ENCODE measurements at places on chromosomes 1 and 21.

- DNase-seq, result no peak
Measured at GRCh38 chr1:245458761-245459174, 304.0 kb downstream of the KIF26B start.

GRCh38 chr1:11138952-11139351, 39.3 kb upstream of the EXOSC10 start:
- no peak for DNase-seq

DNA sequence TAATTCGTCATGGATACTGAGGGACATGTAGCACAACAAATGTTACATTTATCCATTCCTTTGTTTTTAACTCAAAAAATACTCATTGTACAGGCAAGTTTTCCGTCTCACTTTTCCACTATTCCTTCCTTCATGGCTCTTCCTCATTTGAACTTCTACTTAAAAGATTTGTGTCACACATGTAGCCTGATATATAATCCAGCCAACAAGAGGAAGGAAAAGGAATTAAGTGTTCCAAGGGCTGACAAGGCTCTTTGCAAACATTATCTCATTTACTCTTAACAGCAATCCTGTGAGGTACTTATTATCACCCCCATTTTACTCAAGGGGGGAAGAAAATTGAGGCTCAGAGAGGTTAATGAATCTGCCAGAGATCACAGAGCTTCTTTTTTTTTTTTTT, 22.9 kb downstream of the CD244 start:
- no peak for DNase-seq

GRCh38 chr21:35343046-35343819, 294.1 kb upstream of the RUNX1 start:
- no peak for DNase-seq

DNA sequence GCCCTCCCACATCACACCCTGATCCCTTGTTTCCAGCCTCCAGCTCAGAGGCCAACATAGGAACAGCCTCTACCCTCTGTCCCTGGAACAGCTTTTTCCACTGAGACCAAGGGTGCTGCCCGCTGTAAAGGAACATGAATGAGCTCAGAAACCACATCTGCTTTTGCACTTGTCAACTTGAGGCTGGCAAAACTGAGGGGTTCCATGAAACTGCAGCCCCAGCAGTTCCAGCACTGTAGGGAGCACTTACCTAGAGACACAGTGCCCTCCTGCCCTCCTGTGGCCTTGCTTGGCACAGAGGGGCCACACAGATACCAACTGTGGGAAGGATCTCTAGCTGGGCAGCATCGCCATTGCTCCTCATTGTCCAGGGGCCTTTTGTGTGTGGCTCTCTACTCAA, 51.7 kb downstream of the ITPKB start:
- DNase-seq, result peak; percentile 49

GRCh38 chr1:197920067-197920396, 2.9 kb downstream of the LHX9 start:
- no peak for DNase-seq

- DNase-seq, result no peak
Measured at GRCh38 chr21:45088729-45089128, 14.3 kb downstream of the ADARB1 start.

DNA sequence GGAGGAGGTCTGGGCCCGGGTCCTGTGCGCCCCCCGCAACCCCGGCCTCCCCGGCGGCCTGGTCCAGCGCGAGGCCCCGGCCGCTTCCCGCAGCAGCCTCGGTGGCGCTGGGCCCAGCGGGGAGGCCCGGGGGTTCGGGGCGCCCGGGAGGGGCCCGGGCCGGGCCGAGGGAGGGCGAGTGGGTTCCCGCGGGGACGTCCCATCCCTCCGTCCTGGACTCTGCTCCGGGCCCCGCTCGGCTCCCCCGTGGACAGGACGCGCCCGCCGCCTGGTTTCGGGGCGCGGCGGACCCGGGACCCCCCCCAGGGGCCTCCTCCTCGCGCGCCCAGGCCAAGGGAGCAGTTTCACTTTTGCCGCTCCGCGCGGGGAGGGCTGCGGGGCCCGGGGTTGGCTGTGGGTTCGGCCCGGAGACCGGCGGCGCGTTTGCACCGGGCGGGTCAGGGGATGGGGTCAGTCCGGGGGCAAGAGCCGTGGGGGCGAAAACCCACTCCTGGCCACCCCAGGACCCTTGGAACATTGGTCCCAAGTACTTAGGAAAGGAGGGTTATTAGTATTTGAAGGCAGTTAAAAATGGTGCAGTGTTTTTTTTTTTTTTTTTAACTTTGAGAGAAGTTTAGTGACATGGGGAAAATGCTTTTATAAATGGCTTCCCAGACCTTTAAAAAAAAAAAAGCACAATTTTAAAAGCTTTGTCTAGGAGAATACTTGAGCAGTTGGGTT, 677 bp downstream of the AGPAT3 start:
- peak; percentile 41 for DNase-seq

DNA sequence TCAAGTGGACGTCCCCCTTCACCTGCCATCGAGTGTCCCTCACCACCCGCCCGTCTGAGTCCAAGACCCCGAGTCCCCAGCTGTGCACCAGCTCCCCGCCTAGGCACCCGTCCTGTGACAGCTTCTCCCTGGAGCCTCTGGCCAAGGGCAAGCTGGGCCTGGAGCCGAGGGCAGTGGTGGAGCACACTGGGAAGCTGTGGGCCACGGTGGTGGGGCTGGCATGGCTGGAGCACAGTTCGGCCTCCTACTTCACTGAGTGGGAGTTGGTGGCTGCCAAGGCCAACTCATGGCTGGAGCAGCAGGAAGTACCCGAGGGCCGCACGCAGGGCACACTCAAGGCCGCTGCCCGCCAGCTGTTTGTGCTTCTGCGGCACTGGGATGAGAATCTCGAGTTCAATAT, 63.2 kb downstream of the VWA5B1 start:
- no peak for DNase-seq

DNA sequence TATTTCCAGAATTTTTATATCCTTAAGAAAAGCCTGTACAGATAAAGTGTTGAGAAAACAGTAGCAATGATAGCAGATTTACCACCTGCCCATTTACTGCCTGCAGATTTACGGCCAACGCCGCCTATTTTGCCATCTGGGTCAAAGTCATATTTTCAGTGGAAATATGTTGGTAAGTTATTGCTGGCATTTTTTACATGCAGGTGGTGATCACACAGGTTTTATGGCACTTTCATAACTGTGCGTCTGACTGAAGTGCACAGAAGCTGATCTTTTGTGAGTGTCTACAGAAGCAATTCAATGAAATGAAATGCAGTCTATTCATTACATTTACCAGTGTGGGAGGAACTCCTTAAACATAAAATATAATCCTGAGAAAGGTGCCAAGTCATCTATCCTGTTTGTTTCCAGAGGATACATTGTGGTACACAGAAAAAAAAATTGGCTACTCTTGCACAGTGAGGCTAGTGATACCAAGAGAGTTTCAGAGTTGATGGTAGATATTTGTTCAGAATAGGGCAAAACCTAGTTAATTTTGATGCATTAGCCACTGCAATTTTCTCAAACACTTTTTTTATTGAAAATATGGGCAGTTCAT, 458.5 kb downstream of the NEGR1 start:
- DNase-seq, result no peak

DNA sequence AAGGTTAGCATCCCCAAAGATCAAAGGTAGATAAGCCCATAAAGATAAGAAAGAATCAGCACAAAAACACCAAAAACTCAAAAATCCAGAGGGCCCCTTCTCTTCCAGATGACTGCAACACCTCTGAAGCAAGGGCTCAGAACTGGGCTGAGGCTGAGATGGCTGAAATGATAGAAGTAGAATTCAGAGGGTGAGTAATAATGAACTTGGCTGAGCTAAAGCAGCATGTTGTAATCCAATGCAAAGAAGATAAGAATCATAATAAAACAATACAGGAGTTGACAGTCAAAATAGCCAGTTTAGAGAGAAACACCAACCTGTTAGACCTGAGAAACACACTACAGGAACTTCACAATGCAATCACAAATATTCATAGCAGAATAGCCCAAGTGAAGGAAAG, 406.9 kb upstream of the CXADR start:
- DNase-seq, result no peak

- DNase-seq, result no peak
Measured at GRCh38 chr21:25420831-25421230, 186.4 kb downstream of the MRPL39 start.

- no peak for DNase-seq
Measured at GRCh38 chr1:199784138-199784895, 243.2 kb upstream of the NR5A2 start.

DNA sequence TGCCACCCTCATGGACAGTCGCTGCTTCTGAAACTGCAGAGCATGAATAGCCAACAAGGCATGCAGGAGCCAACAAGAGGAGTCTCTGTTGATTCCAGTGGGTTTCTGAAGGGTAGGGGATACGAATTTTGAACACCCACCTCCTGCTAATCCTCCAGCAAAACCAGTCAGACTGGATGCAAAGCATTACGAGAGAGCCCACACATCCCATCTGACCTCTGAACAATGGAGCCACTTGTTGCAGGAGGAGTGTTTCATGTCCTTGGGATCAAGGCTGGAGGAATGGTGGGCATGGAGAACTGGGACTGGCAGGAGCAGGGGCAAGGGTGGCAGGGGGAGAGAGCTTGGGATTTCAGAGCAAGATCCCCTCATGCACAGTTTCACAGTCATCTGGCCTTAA, 1.6 kb downstream of the VTCN1 start:
- no peak for DNase-seq

- DNase-seq, result no peak
Measured at GRCh38 chr1:47967864-47968555, 29.2 kb downstream of the TRABD2B start.

DNA sequence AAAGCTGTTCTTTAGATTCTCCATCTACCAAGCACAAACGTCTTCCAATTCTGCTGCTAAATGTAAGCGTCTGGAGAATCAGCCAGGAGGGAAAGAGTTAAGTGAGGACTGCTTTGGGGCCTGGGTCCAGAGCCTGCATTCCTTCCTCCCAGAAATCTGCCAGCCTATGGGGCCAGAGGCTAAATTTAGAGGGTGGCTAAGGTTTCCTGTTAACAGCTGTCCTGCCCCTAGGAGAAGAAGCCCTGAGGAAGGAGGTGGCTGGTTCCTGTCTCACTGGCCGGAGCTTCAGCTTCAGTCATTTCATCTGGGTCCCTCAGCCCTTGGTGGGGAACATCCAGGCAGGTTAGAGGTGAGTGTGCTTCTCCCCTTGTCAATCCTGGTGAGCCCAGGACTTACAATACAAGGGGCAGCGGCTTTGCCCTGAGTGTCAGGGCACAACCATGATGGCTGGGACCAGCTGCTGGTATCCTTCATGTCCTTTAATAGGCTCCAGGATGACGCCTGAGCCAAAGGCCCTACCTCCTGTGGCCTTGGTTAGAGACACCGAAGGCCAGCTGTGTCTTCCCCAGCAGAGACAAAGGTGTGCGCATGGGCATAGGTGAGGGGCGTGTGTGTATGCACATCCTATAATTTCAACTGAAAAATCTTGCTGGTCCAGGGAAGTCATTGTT, at the start of gene STYXL2:
Gene STYXL2, plus strand, starts transcription at position 230 of the 671 bp plus-strand sequence. CDS start 775 bp downstream, outside the sequence.
- DNase-seq, result no peak

- no peak for DNase-seq
Measured at GRCh38 chr1:2081326-2081885, 31.2 kb downstream of the PRKCZ start.

DNA sequence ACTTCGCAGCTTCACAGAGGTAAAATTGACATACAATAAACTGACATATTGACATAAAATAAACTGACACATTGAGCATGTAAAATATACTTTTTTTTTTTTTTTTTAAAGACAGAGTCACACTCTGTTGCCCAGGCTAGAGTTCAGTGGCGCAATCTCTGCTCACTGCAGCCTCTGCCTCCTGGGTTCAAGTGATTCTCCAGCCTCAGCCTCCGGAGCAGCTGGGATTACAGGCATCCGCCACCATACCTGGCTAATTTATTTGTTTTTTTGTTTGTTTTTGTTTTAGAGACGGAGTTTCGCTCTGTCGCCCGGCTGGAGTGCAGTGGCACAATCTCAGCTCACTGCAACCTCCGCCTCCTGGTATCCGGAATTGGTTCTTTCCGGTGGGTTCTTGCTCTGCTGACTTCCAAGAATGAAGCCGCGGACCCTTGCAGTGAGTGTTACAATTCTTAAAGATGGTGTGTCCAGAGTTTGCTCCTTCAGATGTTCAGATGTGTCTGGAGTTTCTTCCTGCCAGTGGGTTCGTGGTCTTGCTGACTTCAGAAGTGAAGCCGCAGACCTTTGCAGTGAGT, 48.4 kb upstream of the CLIC4 start:
- no peak for DNase-seq

DNA sequence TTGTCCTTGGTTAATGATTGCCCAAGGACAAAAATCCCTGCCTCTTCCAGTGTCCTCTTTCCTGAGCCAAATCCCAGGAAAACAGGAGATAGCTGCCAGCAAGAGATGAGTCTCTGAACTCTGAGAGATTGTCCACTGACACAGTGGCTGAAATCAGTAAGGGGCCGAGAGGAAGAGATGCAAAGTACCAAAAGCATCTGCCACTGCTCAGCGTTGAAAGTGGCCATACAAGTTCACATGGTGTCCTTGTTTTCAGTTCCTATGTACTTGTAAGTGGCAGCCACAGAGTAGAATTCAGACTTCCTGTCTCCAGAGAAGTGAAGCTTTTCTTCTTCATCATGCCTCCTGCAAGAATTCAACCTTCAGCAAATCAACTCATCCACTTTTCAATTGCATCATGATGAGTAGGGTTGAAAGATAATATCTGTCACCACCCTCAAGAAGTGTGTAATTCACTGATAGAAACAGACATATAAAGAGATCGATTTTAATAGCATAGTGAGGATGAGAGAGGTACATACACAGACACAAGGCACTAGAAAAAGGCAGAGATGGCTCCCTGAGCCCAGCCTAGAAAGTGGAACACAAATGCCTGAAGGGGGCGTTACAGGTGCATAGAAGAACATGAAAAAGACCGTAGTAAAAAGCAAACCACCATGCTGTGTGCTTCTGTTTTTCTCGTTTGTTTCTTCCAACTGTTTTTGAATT, 185.8 kb downstream of the MRPL39 start:
- DNase-seq, result peak; percentile 4

- DNase-seq, result no peak
Measured at GRCh38 chr1:3029991-3030662, 8.9 kb downstream of the ACTRT2 start.

GRCh38 chr1:154182344-154183045, 9.4 kb downstream of the TPM3 start:
- peak; percentile 60 for DNase-seq

DNA sequence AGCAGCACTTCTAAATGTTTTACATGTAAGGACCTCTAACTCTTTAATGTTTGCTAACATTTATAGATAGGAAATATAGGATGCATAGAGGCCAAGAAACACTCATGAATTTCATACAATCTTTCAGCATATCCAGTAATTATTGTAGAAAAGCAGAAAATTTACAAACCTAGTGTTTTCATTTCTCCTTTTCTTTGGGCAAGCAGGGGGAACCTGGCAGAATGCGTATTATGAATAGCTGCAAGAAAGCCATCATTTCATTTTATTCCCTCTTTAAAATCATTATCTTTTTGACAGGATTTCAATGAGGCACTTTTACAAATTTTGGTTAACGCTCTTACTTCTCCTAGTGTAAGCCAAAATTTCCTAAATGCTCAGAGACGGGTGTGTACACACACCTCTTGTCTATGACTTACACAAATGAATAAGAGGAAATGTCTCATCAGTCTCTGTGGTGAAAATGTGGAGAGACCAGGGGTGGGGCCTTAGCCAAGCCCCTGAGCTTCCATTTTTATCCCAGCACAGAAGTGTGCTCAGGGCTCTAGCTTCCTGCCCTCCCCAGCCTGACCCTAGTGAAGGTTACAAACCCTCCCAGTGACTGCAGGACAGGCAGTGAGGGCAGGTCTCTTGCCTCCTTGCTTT, 91.6 kb downstream of the LRRC8C start:
- no peak for DNase-seq

Measured in stimulated activated naive CD4-positive, alpha-beta T cell (primary cell).